ENCODE measurements at places on chromosomes 6 and 20.

- DNase-seq = peak; percentile 23
These were observed 129.9 kb downstream of the LPA start for GRCh38 chr6:160534050-160534696.

- no peak for DNase-seq
These were observed 18.8 kb downstream of the TDRD6 start for GRCh38 chr6:46706464-46706863.

- DNase-seq = peak; percentile 2
These were observed 65.1 kb downstream of the PLG start for GRCh38 chr6:160766989-160767646.

DNA sequence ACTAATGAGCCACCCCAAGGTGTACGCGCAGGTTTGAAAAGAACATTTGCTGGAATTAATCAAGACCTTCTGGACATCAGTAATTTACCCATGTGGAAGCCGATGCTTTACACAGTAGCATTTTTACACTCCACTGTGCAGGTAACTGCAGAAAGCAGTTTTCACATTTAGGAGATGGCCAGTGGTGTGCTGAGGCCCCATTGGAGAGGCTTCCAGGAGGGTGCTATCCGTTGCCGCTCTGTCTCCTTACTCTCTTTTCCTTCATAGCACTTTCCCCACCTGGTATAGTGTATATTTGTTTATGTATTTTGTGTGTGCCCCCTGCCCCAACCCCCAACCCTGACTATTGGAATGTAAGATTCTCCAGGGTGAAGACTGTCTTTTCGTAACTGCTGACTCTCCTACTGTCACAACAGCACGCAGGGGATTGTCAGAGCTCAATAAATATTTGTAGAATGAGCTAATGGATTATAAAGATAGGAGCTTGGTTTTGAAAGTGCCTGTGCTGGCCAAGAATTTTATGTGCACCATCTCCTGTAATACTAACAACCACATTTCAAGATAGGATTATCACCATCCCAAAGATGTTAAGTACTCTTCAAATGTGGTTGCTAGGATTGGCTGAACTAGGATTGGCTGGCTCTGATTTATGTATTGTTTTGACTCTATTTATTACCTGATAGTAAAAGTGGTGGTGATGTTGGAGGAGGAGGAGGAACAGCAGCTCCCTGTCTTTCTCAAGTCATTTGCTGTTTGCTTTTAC, 74.0 kb upstream of the GLP1R start:
- DNase-seq = no peak

DNA sequence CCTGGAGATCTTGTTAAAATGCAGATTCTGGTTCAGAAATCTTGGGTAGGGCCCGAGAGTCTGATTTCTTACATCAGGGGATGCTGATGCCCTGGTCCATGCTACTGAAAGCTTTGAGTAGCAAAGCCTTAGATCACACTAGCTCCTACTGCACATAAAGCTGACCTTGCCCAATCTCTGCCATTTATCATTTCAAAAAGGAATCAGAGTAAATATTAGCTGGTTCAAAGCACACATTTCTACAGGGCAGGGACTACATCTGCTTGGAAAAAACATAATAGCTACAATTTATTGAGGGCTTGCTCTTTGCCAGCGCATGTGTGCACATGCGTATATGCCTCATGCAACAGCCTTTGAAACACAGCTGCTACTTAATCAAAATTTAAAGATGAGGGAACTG, 440.4 kb upstream of the ARID1B start:
- no peak for DNase-seq

DNA sequence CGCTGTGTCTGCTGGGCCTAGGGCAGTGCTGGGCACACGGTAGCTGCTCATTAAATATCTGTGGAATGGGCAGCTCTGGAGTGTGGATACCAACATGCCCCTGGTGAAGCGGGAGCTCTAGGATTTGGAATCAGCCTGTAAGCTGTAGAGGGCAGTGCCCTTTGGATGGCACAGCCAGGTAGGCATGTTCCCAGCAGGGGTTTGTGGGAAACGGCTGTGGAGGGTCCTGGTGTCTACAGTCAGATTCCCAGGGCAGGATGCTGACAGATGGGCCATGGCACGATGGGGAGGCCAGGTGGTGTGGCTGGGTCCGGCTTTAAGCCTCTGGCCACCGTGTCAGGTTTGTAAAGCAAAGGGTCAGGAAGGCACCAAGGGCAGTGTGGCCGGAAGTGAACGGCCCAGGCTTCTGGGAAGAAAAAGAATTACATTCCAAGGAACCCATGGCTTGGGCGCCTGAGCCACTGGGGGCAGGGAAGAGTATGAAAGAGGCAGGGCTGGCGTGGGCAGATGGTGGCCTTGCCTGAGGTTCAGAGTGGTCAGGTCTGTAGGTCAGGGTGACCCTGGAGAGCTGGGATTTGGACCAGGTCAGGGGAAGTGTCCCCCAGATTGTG, 44.8 kb downstream of the UBE2V1 start:
- no peak for DNase-seq

GRCh38 chr20:38278131-38278530, 17.6 kb upstream of the KIAA1755 start:
- DNase-seq = no peak
